GM23338 (cell line): ENCODE measurements at places on chromosomes 16 and 17.

- DNase-seq = no peak
Measured at GRCh38 chr17:17928398-17929287, 43.6 kb downstream of the TOM1L2 start.

GRCh38 chr17:13609941-13610340 is 8.2 kb upstream of the HS3ST3A1 start:
- no peak for DNase-seq

GRCh38 chr16:57800200-57801097 is 1.8 kb downstream of the KIFC3 start:
- no peak for DNase-seq

DNA sequence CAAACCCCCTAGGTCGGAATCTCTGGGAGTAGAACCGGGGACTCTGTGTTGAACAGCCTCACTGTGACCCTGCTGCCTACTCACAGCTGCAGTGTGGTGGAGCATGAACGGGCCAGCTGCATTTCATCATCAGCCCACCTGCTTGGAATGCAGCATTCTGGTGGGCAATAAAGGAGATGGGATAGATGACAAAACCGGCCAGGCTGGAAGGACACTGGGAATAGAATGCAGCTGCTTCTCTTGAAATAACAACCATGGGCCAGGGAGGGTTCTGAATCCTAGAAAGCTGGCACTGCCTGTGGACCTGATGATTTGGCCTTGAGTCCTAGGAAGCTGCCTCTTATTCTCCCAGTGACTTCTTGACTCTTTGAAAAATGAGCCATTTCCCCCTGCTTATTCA is 23.5 kb downstream of the CFAP97D1 start:
- peak; percentile 71 for DNase-seq

- DNase-seq = peak; percentile 47
Measured at GRCh38 chr17:60577147-60577915, 22.7 kb upstream of the PPM1D start.

- DNase-seq = no peak
Measured at GRCh38 chr17:72850410-72851118, 241.9 kb downstream of the SLC39A11 start.

DNA sequence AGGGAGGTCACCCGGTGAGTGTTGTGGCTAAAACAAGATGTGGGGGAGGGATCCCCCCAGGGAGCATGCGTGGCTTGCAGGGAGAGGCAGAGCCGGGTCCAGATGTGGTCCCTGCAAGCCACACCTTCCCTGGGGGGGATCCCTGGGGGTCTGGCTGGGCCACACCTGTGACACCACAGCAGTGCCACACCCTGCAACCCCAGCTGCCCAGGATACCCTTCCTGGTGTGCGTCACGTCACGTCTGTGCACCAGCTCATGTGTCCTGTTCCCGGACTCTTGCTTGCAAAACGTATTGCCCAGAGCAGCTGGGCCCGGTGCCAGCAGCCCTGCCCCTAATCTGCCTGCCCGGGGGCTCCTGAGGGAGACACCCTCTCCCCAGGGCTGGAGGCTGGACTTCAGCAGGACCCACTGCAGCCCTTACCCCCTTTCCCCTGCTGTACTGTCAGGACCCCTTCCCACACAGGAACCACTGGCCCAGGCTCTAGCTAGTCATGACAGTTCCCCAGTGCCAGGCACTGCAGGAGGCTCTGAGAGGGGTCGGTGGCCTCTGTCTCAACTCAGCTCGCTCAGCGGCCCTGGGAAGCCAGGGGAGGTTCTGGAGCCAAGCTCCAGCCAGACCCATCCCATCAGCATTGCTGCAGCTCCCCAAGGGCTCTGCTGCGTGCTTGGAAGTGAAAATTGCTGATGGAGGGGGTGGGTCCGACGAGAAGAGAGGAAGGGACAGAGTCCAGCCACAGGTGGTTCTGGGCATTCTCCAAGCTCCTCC is 25.8 kb upstream of the ACSF3 start:
- DNase-seq = no peak

GRCh38 chr17:628089-628941 is 86.3 kb downstream of the VPS53 start:
- DNase-seq = no peak

DNA sequence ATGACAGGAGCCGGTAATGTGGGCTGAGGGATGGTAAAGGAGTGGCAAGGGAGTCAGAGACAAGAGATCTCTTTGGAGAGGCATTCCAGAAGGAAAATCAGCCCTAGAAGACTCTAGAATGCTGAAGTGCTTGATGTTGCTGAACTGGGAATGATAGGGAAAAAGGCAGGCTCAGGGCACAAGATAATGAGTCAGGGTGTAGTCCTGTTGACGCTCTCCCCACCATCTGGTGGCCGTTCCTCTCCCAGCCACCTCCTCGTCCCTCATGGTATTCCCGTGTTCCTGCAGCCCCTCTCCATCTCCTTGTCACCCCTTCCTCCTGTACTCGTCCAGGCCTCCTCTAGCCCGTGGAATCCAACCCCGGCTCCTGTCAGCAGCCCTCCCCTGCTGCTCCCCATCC is 11.1 kb upstream of the ALDOA start:
- no peak for DNase-seq

DNA sequence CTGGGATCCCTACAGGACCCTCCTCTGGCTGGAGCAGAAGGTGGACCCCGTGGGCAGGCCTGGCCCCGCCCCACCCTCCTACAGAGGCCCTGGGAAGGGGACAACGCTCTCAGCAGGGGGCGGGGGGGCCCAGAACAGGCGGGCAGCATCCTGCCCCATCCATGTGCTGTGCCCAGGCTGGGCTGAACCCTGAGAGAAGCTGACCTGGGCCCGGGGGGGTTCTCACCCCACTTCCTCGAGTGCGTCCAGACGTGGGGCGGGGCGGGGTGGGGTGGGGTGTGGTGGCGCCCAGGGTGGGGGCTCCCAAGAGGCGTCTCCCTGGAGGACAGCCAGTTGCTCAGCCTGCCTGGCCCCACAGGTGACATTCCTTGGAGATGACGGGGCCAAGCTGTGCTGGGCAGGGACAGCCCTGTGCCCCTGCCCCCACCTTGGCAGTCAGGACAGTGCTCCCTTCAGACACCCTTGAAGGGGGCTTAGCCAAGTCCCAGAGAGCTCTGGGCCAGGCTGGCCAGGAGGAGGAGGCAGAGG is 390 bp upstream of the UNC13D start:
- no peak for DNase-seq

DNA sequence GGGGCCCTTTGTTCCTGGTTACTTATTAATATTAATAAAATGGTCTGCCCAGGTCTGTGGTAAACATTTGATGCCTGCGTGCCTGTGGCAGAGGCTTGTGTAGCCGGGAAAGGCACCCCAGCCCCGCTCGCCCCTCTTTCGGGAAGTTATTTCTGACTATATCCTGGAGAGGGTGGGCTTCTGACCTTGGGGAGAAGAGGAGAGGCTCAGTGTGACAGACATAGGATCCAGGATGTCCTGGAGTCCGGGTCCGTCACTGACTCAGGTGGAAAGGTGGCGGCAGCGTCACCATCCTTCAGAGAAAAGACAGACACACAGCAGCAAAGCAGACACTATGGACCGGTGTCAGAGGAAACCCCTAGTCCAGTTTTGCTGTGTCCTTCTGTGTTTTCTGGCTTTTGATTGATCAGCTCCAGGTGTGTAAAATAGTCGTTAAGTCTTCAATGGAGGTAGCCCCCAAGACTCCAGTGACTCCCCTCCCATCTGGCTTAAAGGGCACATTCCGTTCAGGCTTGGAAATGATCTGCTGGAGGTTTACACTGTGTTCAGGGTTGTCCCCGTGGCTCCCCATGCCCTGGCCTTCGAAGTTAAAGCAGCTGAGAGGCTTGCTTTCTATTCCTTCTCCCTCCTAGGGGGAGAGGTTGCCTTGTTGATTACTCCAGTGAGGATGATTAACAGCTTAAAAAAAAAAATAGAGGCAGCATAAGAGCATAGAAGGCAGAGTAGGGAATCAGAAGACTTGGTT is 81.6 kb downstream of the CCDC182 start:
- DNase-seq = no peak

DNA sequence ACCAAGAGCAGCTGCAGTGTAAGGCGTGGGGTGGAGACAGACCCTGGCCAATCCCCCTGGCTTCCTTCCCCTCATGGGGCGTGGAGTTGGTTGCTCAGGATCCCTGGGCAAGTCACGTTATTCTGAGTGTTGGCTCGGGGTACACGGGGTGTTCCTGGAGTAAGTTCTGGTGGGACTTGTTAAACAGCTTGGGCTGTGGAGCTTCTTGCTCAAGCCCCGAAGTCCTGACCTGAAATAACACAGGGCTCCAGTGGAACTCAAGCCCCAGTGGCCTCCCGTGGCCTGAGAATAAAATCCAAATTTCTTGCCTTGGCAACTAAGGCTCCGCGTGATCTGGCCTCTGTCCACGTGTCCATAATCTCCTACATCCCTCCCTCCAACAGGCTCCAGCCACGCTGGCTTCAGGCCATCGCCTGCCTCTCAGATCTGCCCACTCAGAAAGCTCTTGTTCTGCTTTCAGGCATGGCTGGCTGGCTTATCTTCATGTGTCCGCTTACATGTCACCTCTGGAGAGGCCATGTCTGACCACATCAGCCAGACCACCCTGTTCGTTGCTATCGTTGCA is 49.3 kb upstream of the BCO1 start:
- DNase-seq = no peak

GRCh38 chr16:814974-815373 is 14.4 kb upstream of the GNG13 start:
- DNase-seq = no peak

GRCh38 chr16:69399361-69399760 is 13.6 kb upstream of the TERF2 start:
- DNase-seq = no peak

DNA sequence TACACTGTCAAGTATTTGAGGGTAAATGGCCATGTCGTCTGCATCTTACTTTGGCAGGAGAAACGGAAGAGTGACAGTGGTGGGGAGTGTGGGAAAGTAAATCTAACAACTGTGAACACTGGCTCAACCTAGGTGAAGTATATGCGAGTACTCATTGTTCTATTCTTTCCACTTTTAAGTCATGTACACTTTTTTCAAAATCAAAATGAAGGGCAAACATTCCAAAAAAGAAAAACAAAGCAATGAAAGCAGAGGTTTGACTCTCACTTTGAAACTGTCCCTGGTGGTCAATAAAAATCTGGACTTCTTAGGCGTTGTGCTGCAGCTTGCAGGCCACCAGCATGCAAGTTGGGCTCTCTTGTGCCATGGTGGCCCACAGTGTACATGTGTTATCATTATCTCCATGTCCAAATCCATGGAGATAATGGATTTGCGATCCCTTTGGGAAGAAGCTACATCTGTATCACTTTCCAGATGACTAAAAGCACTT is 32.7 kb downstream of the STAT5B start:
- DNase-seq = no peak

- no peak for DNase-seq
Measured at GRCh38 chr17:1322480-1322879, 43.0 kb downstream of the TRARG1 start.
